ENCODE measurements at places on chromosomes 12 and 14.

GRCh38 chr12:57330992-57331391 lies 80.0 kb upstream of the STAC3 start:
- DNase-seq = no peak

- DNase-seq = no peak
These were observed 262.5 kb downstream of the GXYLT1 start for GRCh38 chr12:41881891-41882805.

DNA sequence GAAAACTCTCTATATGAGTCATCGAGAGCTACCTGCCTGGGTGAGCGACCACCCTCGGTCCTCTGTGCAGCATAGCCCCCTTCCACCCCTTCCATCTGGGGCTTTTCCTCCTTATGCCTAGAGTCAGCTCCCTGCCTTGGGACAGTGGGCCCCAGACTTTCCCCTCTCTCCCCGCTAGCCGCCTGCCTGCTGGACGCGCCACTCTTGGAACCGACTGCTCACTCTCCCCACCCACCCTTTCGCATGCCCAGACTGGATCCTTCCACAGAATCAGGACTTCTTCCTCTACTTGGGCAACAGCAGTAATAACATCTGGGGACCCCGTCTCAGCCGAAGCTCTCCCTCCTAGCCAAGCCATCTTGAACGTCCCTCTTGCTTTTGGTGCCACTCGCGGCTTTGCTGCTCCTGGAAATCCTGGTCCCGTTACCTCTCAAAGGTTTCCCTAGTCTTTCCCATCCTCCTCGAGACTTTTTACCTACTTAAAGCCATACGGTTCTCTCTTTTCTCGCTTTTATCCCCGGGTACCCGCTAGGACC lies 671 bp downstream of the ESYT1 start:
- no peak for DNase-seq

DNA sequence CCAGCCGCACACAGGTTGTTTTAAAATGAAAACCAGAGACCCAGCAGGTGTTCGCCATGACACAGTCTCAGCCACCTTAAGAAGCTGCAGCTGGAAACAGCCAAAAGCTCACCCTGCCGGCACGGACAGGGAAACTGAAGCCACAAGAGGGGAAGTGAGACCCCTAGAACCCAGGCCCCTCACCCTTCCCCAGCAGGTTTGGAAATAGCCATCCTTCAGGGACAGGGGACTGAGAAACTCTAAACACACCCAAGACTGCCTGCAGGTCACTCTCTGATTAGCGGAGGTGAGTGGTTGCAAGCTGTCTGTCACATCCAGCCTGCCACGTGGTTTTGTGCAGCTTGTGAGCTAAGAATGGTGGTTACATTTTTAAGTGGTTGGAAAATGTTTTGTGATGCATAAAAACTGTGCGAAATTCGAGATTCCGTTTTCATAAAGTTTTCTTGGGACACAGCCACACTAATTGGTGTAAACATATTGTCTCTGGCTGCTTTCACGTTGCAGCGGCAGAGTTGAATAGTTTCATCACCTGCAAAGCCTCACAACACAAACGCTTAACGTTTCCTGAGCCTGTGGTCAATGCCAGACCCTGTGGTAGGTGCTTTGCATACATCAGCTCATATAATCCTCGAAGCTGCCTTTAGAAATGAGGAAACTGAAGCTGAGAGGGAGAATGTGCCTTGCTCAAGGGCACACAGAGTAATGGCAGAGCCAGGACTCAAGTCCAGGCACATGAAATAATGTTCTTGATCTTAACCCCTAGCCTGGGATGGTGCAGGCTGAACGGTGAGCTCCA lies 1.7 kb upstream of the SELPLG start:
- no peak for DNase-seq

- DNase-seq = no peak
These were observed 4.2 kb upstream of the GLRX5 start for GRCh38 chr14:95530473-95531276.

- no peak for DNase-seq
These were observed 431.3 kb downstream of the NPAS3 start for GRCh38 chr14:33369972-33370371.

- DNase-seq = no peak
These were observed 19.7 kb upstream of the MON2 start for GRCh38 chr12:62446754-62447452.

DNA sequence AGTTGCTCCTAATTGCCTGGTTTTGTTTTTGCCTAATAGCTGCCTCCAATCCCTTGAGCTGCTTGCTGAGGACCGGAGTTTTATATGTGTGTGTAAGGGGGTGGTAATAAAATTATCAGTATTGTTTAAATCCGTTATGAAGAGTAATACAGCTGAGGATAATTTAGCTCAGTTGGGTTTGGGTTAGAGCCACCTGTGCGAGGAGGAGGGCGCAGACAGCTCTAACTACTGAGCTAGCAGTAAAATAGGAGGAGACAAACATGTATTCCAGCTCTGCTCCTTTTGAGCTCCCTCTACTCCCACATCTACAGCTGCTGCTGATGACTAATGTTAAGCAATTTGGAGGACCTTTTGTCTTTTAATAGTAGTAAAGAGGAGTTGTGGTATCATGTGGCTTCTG lies 61.5 kb downstream of the SPATS2 start:
- DNase-seq = no peak

GRCh38 chr12:108980831-108981618 lies 39.8 kb downstream of the SVOP start:
- DNase-seq = no peak

GRCh38 chr12:100956311-100956852 lies 161.8 kb downstream of the ANO4 start:
- no peak for DNase-seq

- DNase-seq = peak; percentile 0
These were observed 143.7 kb upstream of the DCN start for GRCh38 chr12:91326058-91327027.

- DNase-seq = no peak
These were observed 114.8 kb upstream of the GSC start for GRCh38 chr14:94884616-94885230.

DNA sequence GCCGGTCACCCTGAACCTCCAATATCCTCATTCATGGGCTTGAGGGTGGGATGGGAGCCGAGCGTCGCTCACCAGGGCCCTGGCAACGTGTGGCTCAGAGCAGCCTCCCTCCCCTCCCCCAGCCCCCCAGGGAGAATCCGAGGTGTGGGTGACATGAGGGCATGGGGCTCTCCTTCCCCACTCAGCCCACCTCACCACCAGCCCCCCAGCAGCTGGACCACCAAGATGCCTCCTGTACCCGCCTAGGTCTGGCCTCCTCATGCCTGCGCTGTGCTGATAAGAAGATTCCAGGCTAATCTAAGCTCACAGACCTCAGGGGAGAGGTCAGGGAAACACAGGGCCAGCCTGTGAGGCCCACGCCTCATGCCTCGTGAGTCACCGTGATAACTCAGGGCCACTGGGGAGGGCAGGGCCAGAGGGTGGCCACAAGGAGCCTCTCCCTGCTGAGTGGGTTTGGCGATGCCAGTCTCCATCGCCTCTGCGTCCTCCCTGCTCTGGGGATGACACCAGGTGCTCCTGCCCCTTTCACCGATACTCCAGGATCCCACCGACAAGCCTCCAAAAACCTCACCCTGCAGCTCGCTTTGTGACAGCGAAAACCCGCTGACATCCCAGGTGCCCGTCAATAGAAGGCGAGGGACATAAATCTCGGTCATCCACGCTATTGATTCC lies 56.9 kb downstream of the TESC start:
- DNase-seq = no peak

DNA sequence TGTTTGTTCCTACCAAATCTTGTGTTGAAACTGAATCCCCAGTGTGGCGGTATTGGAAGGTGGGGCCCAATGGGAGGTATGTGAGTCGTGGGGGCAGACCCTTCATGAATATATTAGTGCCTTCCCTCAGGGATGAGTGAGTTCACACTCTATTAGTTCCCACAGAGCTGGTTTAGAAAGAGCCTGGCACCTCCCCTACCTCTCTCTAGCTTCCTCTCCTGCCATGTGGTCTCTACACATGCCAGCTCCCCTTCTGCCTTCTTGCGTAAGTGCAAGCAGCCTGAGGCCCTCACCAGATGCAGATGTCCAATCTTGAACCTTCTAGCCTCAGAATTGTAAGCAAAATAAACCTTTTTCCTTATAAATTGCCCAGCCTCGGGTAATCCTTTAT lies 105.8 kb downstream of the SPTSSA start:
- DNase-seq = no peak

GRCh38 chr12:114342656-114343055 lies 63.3 kb downstream of the TBX5 start:
- no peak for DNase-seq

DNA sequence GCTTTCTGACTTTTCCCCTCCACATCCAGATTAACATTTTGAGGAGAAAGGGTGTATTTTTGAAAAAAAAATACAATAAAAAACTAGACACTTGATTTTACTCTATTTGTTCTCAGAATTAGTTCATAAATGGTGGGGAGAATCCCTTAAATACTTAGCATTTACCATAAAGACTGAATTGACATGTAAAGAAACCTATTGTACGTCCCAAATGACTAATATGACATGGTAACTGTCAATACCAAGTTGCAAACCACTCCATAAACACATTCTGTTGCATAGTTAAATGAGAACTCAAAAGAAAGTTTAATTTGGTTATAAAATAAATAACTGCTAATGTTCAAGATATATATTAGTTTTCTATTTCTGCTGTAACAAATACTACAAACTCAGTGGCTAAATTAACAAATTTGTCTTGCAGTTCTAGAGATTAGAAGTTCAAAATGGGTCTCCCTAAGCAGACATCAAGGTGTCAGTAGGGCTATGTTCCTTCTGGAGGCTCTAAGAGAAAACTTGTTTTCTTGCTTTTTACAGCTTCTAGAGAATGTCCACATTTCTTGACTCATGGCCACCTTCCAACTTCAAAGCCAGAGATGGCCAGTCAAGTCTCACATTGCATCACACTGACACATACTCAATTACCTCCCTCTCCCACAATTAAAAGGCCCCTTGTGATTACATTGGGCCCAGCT lies 16.0 kb downstream of the NELL2 start:
- no peak for DNase-seq

DNA sequence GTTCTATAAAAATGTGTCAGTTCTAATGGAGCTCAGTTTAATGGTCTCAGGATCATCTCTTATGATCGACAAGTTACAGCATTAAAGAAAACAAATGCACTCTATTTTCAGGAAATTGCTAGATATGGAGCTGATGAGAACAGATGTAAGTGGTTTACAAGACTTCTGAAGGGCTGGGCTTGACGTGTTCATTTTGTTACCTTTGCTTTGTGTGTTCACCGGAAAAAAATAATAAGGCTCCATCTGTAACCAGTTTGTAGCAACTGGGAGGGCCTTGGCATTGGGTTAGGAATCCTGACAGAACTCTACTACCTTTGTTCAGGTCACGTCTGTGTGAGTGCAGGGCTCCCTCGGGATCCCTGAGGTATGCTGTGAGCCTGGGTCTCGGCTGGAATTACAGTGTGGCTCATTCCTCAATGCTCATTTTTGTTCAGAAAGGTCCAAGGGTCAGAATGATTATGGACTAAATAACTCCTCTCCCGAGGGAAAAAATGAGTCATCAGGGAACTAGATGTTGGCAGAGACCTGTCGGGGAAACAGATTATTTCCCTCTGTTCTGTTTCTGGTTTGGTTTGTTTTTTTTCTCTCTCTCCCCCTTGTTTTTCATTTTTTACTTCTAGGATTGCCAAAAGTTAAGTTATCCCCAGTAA lies 158.0 kb downstream of the SLC5A8 start:
- DNase-seq = no peak

- no peak for DNase-seq
These were observed 4.2 kb upstream of the FOXG1 start for GRCh38 chr14:28762303-28762954.

DNA sequence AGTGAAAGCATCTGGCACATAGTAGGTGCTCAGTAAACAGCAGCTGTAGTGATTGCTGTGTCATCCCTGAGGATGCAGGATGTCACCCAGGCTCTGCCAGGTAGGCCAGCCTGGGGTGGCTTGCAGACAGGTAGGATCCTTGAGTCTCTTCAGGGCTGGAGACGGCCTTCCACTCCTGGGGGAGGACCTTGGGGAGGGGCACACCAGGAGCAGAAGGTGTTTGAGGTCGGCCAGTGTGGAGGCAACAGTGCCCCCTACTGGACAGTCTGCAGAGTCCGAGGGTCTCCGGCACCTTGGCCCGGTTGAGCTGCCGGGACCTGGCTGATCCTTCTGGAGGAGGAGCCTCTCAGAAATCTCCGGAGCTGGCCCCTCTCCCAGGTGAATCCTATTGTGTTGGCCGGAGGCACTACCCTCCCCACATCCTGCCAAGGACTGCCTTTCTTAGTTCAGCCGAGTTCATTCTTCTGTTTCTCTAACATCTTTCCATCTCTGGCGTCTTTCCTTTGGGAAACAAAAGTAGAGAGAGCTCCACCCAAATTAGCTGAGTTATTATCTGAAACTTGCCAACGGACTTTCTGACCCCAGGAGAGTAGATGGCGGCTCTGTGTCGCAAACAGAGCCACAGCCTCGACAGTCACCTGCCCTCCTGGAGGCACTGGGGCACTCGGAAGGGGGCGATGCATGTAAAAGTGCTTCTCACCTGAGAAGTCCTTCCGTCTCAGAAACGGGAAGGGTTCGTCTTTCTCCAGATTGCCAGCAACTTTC lies 41.8 kb upstream of the CLMN start:
- peak; percentile 15 for DNase-seq

- no peak for DNase-seq
These were observed 49.3 kb upstream of the TMPO start for GRCh38 chr12:98465950-98466602.

DNA sequence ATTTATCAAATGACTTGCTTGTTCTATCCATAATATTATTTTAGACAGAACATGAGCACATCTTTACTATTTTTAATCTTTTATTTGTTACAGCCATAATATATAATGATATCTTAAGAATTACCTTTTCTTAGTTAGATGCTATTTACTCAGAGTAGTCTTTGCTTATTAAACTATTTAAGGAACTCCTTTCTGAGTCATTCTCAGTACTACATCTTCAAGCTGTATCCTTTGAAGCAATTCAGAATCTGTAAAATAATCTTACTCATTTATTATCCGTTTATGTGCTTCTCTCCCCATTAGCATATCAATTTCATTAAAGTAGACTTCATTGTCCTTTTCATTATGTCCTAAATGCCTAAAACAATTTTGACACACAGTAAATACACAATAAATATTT lies 240.4 kb upstream of the FAR2 start:
- DNase-seq = no peak

DNA sequence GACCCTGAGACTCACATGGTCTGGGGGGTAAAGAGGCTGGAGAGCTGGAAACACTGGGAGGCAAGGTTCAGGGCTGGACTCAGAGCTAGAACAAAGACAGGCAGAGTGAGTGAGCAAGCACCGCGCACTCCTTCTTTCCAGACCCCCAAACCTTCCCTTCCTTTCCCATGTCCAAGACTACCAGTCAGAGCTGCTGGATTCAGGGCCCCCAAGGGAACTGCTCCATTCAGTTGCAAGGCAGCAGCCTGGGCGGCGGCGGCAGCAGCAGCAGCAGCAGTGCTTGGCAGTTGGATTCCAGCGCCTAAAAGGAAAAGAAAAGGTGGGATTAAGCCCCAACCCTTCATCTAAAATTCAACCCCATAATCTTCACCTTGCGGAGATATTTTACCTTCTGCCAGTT lies 17.1 kb downstream of the RBM23 start:
- no peak for DNase-seq

DNA sequence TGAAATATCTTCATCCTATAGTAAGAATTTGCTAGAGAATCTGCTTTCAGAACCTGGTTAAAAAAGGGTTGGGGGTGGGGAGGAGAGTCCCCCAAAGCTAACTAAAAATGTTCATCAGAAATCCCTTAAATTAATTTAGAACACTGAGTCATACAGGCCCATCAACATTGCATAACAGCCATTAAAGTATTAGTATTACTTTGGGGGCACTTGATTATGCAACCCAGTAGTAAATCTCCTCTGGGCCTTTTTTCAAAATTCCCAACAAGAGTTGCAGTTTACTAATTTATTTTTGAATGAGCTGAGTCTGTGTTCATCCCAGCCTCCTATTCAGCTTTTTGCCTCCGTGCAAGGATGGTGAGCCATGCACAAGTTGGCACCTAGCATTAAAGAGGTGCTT lies 8.8 kb upstream of the SLC24A4 start:
- DNase-seq = no peak

Data from stimulated activated CD8-positive, alpha-beta memory T cell treated with anti-CD3 and anti-CD28 coated beads, Interleukin-15, amount 100 ng/mL, for 24 hours (primary cell).